ENCODE measurements at places on chromosomes 4 and X.

- DNase-seq: peak; percentile 62
These were observed 345.3 kb downstream of the MAPK10 start for GRCh38 chr4:86014599-86014998.

DNA sequence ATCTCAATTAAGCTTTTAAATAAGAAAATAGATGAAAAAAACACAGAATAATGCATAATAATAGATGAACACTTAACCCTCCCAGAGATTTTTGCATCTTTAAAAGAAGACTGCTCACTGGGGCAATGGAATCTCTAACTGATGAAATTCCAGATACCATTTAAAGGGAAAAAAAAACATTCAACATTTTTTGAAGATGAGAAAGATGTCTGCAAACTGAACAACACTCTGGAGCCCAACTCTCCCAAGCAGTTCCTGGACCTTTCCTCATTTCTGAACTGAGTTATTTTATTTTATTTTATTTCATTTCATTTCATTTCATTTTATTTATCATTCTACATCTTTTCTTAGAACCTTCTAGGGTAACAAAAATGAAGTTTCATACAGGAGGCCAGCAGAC, 90.7 kb downstream of the CORIN start:
- DNase-seq: peak; percentile 7

DNA sequence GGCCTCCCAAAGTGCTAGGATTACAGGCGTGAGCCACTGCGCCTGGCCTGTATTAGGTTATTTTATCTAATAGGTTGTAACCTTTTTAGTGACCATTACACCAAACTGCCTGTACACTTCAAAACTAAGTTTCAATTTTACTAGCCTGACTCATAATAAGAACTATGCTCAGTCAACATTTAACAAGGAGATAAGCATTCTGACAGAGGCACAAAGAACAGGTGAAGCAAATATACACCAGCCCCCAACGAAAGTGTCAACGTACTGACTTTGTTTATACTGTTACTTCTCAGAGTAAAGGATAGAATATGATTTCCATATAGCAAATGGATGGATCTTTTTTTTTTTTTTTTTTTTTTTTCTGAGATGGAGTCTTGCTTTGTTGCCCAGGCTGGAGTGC, 62.8 kb downstream of the SHISA3 start:
- no peak for DNase-seq

GRCh38 chrX:44708470-44708869, 135.4 kb upstream of the DUSP21 start:
- no peak for DNase-seq

- DNase-seq: no peak
These were observed 35.0 kb upstream of the GYG2 start for GRCh38 chrX:2793752-2794151.

DNA sequence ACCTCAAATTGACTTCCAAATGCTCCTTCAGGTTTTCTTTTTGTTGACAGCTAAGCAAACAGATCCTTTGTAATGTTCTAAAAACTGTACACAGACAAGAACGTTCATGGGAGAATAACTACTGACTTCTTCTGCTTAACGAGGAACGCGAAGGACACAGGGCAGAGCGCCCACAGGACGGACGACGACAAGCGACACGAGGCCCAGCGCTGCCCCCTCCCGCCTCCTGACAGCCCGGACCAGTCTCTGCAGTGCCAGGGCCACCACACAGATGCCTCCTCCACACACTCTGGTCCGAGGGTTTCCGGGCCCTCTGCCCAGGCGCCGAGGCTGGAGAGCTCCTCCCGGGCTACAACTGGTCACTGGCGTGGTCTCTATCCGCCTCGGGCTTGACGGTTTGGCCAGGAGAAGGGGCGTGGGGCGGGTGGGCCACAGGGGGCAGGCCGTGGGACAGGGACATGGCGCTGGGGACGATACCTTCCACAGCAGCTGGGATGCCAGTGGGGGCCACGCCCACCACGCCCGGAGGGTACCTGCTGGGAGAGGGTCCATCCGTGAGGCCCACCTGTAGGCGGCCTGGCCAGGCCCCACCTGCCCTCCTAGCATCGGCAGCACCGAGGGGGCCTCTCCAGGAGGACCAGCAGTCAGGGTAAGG, 36.9 kb downstream of the CTBP1 start:
- no peak for DNase-seq

DNA sequence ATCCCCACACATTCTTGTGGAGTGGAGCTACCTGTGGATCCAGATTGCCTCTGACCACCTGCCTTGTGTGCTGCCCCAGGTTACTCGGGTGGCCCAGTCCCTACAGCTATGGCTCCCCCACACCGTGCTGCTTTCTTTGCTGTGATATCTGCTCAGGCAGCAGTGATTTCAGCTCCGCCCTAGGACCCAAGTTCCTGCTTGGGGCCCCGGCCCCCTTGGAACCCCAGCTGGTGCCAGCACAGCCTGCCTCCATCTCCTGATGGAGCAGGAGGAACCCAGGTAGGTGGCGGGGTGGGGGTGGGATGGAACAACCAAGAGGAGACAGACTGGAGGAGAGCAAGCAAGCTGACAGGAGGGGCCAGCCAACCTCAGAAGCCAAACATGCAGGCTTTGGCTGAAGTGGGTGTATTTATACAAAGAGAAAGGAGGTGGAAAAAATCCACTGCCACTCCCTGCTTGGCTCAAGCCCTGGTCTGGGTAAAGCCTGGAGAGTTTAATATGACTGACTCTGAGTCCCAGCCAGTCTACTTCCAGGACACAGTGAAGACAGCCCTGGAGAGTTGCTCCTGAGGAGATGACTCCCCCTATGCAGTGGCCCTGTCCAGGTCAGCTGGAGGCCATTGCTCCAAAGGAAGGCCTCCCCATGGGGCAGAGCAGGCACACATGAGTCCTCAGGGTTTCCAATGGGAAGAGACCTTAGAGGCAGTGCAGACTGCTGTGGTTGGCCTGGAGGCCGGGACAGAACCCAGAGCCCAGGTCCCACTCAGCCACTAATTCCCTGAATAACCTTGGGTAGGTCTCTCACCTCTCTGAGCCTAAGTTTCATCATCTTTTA, 197.1 kb upstream of the MAMLD1 start:
- DNase-seq: no peak

- DNase-seq: no peak
These were observed 28.5 kb downstream of the RNF212 start for GRCh38 chr4:1084796-1085403.

GRCh38 chr4:134518574-134519217, 317.1 kb upstream of the PABPC4L start:
- DNase-seq: no peak

- peak; percentile 2 for DNase-seq
These were observed 28.6 kb downstream of the MAGEB1 start for GRCh38 chrX:30275498-30275897.

GRCh38 chr4:54077812-54078211, 13.4 kb upstream of the CHIC2 start:
- DNase-seq: peak; percentile 41

DNA sequence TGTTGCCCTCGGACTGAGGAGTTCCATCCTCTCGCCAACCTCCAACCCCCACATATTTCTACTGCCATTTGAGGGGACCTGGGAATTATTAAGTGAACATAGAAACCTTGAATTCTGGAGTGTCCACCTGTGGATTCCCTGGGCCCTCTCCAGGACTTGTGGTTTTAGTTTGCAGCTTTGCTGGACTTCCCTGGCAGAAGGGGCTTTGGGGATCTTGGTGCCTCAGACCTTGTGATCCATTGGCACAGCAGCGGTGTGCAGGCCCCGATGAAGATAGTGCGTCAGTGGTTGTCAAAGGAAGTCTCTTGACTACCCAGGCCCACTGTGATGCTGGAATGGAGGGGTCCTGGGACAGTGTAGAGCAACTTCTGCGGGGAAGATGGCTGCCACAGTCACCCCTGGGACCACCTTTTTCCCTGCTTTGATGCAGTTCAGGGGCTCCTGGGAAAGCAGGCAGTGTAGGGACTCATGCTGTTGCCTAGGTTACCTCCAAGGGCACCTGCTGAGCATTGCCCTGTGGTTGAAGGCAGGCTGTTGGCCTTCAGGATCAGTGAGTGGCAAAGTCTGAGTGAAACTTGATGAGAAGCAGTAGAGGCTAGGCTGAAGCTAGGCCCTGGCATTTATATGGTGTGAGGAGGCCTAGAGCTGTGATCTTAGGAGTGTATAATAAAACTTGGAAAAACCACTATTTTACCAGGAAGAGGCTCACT, 2.2 kb downstream of the SLC16A2 start:
- no peak for DNase-seq

DNA sequence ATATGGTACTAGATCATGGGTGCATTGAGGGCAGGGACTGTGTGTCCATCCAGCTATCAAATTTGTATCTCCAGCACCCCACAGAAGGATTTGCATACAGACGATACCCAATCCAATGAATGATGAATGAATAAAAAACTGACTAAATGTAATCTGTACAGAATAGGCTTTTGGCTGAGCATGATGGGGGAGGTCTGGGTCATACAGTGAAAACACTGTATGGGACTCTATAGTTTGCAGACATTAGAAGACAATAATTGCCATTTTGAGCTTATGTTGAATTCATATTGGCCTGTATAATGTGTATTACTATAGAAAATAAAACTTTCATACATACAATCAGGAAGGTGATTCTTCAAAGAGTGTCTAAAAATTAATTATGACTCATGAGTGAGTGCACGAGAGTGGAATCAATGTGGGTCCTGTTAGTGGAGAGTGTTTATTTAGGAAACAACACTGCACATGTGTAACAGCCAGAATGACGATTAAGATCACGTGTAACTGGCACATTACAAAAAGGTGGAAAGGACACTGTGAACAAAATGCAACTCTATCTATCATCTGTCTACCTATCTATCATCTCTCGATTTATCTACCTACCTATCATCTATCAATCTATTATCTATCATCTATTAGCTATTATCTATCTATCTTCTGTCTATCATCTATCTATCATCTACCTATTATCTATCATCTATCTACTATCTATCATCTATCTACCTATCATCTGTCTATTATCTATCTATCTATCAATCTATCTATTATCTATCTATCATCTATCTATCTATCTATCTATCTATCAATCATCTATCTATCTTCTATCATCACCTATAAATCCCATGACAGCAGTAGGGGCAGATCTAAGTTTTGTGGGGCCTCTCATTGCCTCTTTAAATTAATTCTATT, 201.3 kb downstream of the PTTG2 start:
- DNase-seq: peak; percentile 44

- DNase-seq: peak; percentile 88
These were observed 43.3 kb upstream of the STX18 start for GRCh38 chr4:4585012-4585670.

- DNase-seq: no peak
These were observed 131.5 kb upstream of the FAT1 start for GRCh38 chr4:186855111-186855510.

- DNase-seq: no peak
These were observed 650.9 kb upstream of the PCDH10 start for GRCh38 chr4:132498215-132498614.

DNA sequence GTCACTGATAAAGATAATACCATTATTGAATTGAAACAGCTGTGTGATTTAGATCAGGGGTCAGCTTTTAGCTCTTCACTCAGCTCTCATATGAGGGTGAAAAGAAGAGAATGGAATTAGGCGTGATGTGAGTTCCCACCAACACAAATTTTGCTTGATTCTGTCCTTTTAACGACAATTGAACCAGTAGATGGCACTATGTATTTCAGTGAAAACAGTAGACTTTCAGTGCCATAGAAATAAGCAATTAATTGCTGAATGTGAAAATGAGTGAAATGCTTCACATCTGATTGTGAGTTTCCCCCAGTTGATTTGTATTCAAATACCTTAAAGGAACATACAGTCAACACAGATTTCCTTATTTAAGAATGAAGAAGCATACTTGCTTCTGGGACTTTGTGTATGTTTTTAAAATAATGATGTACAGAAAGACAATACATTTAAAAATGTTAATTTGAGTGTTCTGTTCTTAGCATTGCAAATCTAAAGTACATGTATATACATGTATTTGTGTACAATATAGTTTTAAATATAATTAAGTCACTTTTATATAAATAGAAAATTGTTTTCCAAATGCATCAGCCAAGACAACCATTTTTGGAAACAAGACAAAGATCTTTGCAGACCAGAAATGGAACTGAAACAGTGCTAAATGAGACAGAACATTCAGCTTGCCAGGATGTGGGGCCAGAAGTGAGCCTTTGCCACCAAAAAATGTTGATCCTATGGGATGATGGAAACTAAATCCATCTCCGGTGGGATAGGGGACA, 178.8 kb downstream of the SNCA start:
- DNase-seq: peak; percentile 31

- no peak for DNase-seq
These were observed 3.2 kb downstream of the GATA1 start for GRCh38 chrX:48789366-48790220.

- peak; percentile 52 for DNase-seq
These were observed 220.7 kb downstream of the CAMK2D start for GRCh38 chr4:113540859-113541258.

DNA sequence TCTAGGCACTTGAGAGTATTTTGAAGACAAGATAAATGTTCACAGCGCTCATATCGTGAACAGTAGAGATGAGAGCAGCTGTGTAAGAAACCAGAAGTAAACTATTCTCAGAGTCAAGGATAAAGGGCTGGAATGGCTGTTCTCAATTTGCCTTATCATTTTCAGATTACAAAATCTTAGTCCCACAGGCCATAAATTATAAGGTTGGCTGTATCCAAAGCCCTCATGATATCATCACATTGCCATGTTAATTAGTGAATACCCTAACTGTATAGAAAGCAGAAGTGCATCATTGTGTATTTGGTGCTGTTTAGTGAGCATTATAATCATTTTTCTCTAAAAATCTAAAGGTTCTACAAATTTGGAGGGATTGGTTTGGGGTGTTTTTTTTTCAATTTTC, 168.9 kb upstream of the EDNRA start:
- DNase-seq: peak; percentile 40

- no peak for DNase-seq
These were observed 19.6 kb upstream of the PBDC1 start for GRCh38 chrX:76153221-76153620.

GRCh38 chr4:51930557-51930956, 87.6 kb downstream of the DCUN1D4 start:
- no peak for DNase-seq

DNA sequence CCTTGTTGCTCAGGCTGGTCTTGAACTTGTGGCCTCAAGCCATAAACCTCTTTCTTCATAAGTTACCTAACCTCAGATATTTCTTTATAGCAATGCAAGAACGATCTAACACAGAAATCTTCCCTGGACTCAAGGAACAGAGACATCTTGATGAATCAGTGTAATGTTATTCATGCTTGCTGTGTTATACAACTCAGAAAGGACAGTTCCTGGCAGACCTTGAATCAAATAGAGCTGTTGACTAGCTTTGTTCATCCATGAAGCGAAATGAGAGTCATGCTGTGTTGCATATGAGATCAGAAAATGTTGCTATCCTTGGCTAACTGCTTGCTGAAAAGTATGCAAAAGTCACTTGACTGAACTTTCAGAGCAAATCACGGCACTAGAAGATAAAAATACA, 72.6 kb upstream of the ARHGAP24 start:
- peak; percentile 89 for DNase-seq

DNA sequence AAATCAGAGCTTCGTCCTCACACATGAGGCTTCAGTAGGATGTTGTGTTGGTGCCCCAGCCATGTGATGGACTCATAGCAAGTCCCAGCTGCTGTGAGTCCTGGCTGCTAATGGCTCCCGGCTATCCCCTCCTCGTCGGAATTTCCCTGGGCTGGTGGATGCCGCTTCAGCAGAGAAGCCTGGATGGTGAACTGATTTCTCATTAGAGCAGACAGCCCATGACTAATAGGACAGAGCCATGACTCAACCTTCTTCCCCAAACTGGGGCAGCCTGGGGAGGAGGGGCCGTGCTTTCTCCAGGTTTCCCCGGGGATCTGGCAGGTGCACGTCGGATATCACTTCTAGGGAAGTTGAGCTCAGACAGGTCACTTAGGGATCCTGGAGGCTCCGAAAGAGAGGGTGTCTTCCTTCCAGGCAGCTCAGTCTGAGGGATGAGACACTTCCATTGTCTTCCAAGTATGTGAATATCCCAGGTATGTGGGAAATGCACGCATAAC, 112.7 kb downstream of the ASMT start:
- peak; percentile 44 for DNase-seq
